ENCODE measurements at places on chromosomes 2 and 18.

GRCh38 chr2:142130111-142131009 is 456 bp downstream of the LRP1B start:
- peak; percentile 12 for DNase-seq

GRCh38 chr2:17353263-17353662 is 165.0 kb downstream of the RAD51AP2 start:
- DNase-seq, result no peak

DNA sequence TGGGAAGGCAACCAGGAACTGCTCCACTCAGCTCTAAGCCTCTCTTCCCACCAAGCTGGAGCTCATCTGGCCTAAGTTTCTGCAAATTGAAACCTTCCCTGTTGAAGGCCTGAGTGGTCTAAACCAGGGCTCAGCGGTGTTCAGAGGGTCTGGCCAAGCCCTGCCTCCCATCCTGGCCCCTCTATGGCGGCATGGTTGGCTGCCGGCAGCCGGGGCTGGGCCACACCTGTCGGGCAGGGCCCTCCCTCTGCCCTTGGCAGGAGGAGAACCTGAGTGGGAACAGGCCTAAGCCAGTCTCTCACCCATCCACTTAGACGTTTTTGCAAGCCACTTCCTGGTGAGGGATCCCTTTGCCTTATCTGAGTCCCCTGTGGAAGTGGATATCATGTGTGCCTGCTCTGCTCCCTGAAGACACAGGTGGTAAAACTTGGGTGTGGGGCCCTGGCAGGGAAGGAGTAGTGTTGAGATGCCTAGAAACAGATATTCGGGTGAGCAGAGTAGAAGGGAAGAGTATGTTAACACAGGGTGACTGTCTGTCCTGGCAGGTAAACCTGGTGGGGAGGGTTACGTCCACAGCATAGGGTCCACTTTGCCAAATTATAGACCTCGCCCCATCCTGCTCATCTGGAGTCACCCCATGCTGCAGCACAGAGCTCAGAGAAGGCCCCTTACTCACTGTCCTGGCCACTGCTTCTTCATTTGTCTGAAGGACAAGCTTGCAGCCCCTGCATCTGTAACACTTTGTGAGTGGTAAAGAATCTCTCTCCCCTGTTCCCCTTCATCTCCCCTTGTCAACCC is 63.0 kb upstream of the SIX2 start:
- no peak for DNase-seq

GRCh38 chr2:188244383-188244782 is 47.3 kb upstream of the GULP1 start:
- no peak for DNase-seq

DNA sequence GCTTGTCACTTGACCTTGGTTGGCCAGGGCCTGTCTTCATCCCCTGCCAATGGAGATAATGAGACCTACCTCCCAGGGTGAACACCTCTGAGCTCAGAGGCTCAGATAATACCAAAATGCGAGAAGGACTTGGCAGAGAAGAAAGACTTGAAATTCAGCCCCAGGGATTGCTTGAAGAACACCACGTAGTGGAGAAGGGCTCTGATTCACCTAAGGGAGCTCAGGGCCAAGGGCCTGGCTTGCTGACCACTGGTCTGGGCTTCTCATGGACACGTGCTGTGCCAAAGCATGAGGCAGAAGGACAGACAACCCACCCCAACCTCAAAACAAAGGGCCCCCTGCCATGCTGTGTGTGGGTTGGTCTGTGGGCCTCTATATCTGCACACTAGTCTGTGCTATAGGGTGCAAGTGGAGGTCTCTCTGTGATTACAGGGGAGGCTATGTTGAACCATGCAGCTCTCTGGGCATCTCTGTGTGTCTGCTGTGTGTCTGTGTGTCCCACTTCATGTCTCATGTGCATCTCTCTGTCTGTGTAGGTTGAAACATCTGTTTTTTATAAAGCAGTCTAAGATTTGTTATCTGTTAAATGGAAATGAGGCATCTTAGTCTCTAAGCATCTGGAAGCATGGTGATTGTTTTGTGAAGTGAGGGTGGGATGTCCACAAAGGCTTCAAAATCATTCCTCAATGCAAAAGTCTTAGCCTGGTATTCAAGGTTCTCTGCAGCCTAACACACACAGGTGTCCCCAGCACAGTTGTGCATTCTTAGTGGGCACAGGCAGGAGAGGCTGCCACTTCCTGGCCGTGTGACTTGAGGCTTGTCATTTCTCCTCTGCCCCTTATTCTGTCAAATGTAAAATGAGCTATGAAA is 61.0 kb upstream of the EPAS1 start:
- DNase-seq, result no peak

- peak; percentile 47 for DNase-seq
These were observed 189.0 kb downstream of the RPIA start for GRCh38 chr2:88880441-88880953.

- DNase-seq, result no peak
These were observed 22.1 kb upstream of the SERTAD2 start for GRCh38 chr2:64675860-64676259.

GRCh38 chr2:208031608-208032019 is 6.3 kb upstream of the PLEKHM3 start:
- DNase-seq, result no peak

DNA sequence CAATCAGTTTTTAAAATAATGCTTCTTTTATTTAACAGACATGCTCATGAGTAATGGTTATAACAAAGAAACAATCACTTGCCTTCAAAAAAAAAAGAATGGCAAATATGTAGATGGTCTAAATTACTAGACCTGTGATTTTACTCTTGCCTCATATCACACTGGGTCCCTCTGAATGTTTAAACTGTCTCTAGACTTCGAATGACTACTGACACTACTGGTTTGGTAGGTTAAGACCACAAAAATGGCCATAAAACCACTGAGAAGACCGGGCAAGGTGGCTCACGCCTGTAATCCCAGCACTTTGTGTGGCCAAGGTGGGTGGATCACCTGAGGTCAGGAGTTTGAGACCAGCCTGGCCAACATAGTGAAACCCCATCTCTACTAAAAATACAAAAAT is 5.1 kb upstream of the SELENOI start:
- no peak for DNase-seq

GRCh38 chr2:39642051-39642718 is 23.5 kb upstream of the TMEM178A start:
- DNase-seq, result no peak

Data from NCI-H1048 (cell line).